Lung microvascular endothelial cell (primary cell): ENCODE measurements at places on chromosomes 2 and 18.

- no peak for DNase-seq
Measured at GRCh38 chr2:236667526-236667925, 97.9 kb downstream of the ACKR3 start.

DNA sequence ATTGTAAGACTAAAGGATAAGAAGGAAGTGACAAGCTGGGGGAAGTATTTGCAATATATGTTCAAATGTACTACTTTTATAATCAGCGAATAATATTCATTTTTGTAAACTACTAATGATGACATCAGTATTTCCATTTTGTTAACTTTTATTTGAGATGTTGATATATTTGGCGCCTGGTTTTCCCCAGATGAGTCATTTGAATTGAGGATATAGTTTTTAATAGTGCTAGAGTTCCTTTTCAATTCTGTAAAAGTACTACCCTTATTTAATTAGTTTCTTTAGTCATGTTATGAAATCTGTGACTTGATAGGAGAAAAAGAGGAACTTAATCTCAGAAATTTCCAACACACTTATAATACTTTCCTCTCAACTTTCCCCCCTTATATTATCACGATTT lies 495.3 kb downstream of the IRS1 start:
- no peak for DNase-seq

DNA sequence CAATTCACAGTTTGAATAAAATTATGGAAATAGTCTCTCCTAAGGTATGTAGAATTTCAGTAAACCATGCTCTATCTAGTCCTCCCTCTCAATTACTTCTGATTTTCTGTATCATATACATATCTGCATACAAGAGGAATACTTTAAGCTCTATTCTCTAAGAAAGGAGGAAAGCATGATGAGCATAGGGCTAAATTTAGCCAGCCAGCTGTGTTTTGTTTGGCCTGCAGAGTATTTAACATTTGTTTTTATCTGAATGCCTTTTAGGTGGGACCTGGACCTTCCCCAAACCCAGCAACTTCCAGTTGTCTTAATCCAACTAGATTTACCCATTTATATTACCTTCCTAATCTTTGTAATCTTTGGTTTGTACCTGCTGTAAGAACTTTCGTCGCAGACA lies 42.2 kb upstream of the FAM117B start:
- DNase-seq, result no peak

DNA sequence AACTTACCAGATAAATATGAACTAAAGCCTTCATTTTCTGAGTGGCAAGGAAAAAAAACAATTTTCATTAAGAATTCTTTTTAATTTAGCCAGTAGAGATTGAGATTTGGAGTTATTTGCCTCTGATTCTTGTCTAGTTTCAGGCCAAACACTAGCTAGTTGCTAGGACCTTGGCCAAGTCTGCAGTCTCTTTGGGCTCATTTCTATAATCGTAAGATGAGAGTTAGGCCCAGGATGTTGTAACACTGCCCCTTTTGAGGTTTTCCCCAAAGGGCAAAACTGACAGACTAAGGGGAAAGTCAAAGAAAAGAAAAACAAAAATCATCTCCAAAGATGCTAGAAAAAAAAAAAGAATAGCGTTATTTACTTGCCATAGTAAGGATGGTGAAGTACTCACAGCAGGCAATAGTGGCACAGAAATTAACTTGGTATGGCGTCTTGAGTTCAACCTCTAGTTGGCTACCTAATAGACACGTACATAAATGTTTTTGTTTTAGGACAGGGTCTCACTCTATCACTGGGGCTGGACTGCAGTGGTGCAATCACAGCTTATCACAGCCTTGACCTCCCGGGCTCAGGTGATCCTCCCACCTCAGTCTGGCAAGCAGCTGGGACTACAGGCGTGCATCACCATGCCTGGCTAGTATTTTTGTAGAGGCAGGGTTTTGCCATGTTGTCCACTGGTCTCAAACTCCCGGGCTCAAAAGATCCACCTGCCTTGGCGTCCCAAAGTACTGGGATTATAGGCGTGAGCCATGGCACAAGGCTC lies 23.0 kb upstream of the ADAM17 start:
- no peak for DNase-seq

GRCh38 chr18:65859075-65859474 lies 108.3 kb downstream of the CDH7 start:
- DNase-seq, result no peak

DNA sequence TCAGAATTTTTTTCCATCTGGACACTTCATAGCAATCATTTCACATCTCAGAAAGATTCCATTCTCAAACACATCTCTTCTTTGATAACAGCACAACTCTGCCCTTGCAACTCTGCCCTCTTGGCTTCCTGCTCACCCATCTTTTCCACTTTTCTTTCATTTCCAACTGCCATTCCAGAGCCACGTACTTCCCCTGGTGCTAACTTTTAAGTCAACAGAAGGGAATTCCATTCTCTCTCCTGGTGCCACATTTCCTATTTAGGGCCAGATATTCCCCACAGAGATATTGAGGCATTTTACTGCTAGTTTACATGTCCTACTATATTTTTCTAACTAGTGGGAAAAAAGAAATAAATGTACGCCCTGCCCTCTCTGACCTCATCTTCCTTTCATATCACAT lies 590.2 kb downstream of the ARHGAP15 start:
- DNase-seq, result no peak

DNA sequence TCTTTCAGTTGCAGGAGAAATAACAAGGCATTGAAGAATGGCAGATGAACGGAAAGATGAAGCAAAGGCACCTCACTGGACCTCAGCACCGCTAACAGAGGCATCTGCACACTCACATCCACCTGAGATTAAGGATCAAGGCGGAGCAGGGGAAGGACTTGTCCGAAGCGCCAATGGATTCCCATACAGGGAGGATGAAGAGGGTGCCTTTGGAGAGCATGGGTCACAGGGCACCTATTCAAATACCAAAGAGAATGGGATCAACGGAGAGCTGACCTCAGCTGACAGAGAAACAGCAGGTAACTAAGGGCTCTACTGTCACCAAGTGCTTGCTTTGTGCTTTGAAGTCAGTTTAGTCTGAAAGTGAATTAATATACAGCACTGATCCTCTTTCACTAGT lies 118.5 kb upstream of the UNC80 start:
- DNase-seq, result no peak

GRCh38 chr2:239904496-239904895 lies 120.6 kb downstream of the NDUFA10 start:
- DNase-seq, result no peak

- DNase-seq, result peak; percentile 75
Measured at GRCh38 chr2:39913648-39914461, 134.8 kb upstream of the THUMPD2 start.

- DNase-seq, result no peak
Measured at GRCh38 chr2:24245986-24246776, 71.3 kb downstream of the FAM228A start.

DNA sequence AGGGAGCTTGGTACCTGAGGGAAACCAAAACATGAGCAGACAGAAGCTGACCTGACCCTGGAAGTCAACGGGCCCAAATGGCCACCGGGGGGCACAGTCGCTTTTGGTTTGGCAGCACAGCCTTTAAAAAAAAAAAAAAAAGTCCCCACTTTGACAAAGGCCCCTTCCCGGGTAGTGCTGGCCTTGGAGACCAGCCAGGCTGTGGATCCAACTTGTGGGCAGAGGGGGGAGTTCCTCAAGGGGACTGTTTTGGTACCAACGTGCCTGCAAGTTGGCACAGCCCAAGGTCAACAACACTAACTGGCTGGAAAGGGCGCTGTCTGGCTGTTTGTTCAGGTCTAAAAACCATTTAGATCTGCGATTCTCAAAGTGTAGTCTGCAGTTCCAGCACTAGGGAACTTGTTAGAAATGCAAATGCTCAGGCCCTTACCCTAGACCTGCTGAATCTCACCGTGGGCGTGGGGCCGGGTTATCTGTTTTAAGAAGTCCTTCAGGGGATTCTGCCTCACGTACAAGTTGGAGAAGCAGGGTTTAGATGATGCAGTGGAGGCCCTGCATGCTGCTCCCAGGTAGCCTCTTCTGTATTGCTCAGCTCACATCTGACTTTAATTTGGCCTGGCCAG lies 83.0 kb downstream of the LPIN1 start:
- peak; percentile 81 for DNase-seq

DNA sequence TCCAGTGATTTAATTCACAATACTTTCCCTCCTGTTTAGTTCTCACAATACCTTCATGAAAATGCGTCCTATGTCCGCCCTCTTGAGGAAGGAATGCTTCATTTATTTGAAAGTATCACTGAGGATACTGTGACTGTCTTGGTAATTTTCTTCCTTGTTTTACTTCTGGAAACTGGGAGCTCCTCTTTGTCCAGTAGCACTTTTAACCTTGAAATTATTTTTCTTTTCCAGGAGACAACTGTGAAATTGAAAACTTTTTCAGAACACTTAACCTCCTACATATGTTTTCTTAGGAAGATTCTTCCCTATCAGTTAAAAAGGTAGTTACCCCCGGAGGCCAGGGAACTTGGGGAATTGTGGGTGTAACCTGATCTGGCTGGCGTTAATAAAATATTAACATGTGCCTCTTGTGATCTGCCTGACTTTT lies 58.9 kb upstream of the STON1 start:
- DNase-seq, result peak; percentile 68

DNA sequence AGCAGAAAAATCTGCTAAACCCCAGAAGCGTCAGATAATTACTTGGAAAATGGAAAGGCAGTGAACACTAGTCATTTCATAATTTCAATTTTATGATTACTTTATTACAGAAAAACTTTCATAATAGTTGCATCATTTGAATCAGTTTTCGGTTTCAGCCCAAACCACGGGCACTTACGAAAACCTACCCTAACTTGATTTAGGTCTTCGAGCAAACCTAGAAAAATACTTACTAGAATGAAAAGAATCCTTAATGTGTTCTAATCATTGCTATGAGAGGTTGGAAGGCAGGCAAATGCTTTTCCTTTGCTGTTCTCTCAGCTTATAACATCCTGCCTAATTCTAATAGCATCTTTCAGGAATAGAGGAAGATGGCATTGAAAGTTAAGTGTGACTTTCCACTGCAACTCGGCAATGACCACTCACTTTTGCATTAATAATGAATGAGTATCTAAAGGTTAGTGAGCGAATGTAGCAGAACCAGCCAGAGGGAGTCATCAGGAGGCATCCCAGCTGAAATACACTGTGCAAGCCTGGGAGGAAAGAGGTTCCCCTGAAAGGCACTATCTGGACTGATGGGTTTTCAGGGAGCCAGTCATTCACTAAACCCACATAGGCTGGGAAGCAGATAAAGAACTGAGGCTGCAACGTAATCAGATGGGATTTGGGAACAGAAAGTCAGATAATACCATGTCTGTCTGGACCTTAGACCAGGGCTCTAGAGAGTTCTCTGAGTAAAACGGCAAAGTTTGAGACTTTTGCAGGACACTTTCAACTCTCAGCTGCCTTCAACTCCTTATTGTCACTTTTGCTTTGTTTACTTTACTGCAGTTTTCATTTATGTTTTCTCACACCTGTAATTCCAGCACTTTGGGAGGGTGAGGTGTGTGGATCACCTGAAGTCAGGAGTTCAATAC lies 520.8 kb downstream of the RNF144A start:
- no peak for DNase-seq
